Activated T-helper 2 cell treated with anti-CD3 and anti-CD28 coated beads, Interferon-gamma antibody, Interleukin-2, Interleukin-4, amounts not matched to agents 10 μg/mL and 5 μg/mL and 100 μg/mL, durations not matched to agents 14 hours and 24 hours and 36 hours (primary cell): ENCODE measurements at places on chromosomes 1 and 21. TPM values are rescaled to one million over a fixed set of nuclear protein-coding genes. Genes with fewer than 3 reads are reported as not detected.

Gene RGS4
- not detected in 2 replicates for total RNA-seq

DNA sequence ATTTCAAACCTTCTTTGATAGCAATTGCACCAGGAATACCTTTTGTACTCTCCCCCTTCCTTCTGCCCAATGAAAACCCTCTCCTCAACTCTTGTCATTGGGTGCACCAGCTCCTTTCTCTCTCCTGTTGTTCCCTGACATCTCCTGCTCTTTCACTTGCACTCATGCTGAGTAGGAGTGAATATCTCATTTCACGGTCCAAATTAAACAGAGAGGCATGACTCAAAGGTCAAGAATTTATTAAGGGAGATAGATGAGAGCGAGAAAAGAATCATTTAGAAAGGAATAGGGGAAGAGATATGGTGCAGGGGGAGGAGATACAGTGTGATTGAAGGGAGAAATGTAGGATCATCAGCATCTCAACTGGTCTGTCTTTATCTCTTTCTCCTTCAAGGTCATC is 22.1 kb downstream of the AIM2 start:
- no peak overlapping the region for H3K4me3 ChIP-seq
- H3K4me1 ChIP-seq, result peaks cover 45% of the 10 kb centered on the region
- no peak for DNase-seq
- peak overlapping the region; percentile 60 for H3K27ac ChIP-seq
- H3K36me3 ChIP-seq, result peaks cover 94% of the 10 kb centered on the region

Gene ASAP3
- total RNA-seq, result 0.48 TPM in 1 of 2 replicates, not detected in the other

GRCh38 chr1:183859831-183860230 is 54.9 kb downstream of the RGL1 start:
- no peaks in the 10 kb centered on the region for H3K4me1 ChIP-seq
- H3K4me3 ChIP-seq, result no peak overlapping the region
- H3K36me3 ChIP-seq, result no peaks in the 10 kb centered on the region
- DNase-seq, result no peak
- H3K27ac ChIP-seq, result no peak overlapping the region
- H3K27me3 ChIP-seq, result no peaks in the 10 kb centered on the region

GRCh38 chr21:27213303-27213702 is 246.4 kb upstream of the ADAMTS5 start:
- no peaks in the 10 kb centered on the region for H3K4me1 ChIP-seq
- no peaks in the 10 kb centered on the region for H3K36me3 ChIP-seq
- no peak for DNase-seq

Gene LRRC38
- total RNA-seq, result not detected in 2 replicates
